NCI-H2029 (cell line): ENCODE measurements at places on chromosomes 11 and 22.
A peak's percentile ranks its signal among the peaks of the same experiment; 100 is the strongest.

DNA sequence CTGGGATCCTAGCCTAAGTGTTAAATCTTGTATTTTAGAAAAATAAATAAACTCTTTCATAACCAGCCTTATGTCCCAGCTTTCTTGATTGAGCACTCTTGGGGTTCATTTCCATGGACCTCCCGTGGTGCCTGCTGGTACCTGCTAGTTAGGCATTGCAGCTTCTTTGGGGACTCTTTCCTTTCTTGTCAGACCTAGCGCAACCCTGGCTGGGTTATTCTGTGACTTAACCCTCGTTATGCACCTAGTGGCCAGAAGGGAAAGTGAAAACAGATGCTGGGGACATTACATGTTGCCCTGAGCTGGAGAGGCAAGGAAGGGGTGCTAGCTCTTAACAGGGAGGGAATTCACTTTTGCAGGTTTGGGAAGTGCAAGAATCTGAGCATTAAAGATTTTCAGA, 46.8 kb downstream of the APIP start:
- no peak for DNase-seq

DNA sequence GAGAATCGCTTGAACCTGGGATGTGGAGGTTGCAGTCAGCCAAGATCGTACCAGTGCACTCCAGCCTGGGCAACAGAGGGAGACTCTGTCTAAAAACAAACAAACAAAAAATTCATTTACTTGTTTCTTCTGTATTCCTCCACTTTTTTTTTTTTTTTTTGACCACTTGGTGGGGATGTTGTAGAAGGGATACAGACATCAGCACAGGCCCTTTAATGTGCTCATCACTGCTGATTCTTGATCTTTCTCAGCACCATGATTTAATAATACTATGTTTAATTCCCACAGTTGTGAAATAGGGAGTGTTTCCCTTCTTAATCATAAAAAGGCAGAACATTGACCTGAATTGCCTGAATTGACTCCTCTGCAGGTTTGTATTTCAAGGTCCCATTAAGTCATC, 4.5 kb downstream of the TTC9C start:
- DNase-seq: no peak

DNA sequence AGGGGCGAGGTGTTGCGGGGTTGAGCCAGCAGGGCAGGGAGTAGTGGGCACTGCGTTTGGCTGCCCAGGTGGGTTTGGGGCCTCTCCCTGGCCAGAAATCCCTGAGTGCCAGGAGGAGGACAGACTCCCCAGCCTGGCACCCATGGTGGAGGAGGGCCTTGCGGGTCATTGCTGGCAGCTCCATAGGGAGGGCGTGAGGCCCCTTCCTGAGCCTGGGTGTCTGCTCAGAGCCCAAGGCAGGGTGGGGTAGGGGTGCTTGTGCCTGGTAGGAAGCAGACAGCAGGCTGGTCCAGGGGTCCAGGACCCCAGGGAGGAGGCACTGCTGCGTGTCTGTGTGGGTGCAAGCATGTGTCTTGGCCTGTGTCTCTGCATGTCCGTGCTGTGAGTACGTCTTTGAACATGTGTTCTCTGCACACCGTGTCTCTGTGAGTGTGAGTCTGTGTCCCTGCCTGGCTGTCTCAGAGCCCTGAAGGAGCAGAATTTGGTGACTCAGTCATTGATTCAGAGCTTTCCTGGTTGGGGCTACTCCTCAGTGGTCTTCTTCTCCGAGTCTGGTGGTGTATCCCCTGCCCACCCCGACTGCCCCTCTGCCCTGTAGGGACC, 3.9 kb downstream of the TSPAN4 start:
- DNase-seq: no peak

DNA sequence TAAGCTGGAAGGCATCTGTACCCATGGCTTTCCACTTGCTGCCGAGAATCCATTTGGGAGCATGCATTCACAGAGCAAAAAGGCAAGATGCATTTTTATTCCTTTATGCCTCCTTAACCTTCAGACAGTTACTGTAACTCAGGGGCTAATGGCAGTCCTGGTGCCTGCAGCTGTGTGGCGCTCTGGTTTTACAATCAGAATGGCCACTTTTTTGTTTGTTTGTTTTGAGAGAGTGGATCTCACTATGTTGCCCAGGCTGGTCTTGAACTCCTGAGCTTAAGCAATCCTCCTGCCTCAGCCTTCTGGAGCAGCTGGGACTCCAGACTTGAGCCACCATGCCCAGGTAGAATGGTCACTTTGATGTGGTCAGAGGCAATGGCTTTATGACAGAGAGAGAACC, 101.8 kb downstream of the NAV2 start:
- DNase-seq: no peak

DNA sequence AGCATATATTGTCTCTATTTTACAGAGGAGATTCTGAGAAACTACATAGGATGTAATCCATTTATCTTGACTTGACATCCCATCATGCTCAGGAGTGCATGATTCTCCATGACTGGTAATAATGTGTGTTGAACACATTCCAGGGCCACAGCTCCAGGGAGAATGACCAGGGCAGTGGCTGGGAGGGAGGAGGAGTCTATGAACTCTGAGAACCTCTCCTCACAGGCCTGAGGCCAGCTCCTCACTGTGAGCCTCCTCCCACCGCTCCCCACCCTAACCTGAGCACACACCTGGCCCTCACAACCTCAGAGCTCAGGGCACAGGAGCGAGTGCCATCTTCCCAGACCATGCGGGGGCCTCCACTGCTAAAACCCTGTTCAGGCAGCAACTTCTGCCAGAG, 8.0 kb upstream of the ACRV1 start:
- no peak for DNase-seq

GRCh38 chr22:49650336-49651241, 177.1 kb downstream of the BRD1 start:
- DNase-seq: no peak

GRCh38 chr11:35567737-35568465, 42.5 kb upstream of the PAMR1 start:
- peak; percentile 66 for DNase-seq

DNA sequence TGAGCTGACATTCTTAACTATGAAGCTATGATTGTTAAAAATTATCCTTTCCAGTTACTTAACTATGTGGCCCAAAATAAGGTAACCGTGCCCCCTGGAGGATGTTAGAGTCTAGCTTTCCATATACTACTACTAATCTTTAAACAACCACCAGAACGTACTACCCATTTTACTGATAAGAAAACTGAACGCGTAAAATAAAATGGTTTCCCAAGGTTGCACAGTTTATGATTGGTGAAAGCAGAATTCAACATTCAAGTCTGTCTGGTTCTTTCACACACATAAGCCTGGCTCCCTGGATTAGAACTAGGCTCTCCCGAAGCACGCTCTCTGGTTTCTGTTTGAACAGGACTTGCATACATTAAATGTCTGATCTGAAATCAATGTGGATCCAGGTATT, 437.8 kb upstream of the CCDC90B start:
- DNase-seq: no peak

DNA sequence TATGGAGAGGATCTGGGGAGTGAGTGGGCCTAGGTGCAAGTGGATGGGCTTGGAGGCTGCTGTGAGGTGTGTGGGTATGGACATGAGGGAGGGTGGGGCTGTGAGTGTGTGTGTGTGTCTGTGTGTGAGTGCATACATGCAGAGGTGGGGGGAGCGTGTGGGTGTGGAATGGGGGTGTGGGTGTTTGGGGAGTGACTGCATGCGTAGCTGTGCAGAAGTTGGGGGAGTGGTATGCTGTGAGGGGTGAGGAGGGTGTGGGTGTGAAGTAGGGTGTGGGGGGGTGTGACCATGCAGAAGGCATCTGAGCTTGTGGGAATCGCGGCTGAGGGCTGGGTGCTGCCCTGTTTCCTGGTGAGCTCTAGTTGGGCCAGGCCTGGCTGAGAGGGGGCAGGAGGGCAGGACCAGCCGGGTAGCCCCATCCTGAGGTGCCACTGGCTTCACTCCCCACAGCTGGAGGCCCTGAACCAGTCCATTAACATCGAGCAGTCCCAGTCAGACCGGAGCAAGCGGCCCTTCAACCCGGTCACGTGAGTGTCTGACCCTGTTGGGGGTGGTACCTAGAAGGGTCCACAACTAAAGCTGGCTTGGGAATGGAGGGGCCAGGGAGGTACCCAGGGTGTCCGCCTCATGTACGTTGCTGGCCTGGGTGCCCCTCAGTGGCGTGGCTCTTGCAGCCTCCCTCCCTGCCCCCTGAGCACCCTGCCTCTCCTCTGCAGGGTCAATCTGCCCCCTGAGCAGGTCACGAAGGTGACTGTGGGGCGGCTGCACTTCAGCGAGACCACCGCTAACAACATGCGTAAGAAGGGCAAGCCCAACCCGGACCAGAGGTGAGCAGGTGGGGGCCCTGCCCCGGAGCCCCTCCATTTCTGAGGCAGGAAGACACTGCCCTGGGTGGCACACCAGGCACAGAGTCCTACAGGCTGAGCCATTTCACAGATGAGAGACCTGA, 16.5 kb downstream of the TMEM258 start:
- DNase-seq: no peak

- DNase-seq: no peak
Observed at GRCh38 chr11:92482492-92483060, 258.0 kb downstream of the FAT3 start.

GRCh38 chr22:25148149-25148691, 51.4 kb upstream of the CRYBB3 start:
- DNase-seq: peak; percentile 37

DNA sequence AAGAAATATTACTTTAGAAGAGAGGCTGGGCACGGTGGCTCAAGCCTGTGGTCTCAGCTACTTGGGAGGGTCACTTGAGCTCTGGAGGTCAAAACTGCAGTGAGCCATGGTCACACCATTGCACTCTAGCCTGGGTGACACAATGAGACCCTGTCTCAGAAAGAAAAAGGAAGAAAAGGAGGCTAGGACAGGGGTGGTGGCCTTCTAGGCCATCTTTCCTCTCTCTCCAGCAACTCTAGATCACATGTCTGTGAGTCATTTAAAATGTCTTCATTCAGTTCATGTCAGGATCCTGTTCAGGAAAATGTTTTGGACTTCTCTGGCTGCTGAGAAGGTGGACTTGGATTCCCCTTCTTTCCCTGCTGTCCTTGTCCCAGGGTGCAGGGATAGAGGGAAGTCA, 53.3 kb downstream of the PPFIA1 start:
- no peak for DNase-seq

GRCh38 chr11:68998390-68998911, 14.6 kb downstream of the MRGPRF start:
- peak; percentile 65 for DNase-seq

DNA sequence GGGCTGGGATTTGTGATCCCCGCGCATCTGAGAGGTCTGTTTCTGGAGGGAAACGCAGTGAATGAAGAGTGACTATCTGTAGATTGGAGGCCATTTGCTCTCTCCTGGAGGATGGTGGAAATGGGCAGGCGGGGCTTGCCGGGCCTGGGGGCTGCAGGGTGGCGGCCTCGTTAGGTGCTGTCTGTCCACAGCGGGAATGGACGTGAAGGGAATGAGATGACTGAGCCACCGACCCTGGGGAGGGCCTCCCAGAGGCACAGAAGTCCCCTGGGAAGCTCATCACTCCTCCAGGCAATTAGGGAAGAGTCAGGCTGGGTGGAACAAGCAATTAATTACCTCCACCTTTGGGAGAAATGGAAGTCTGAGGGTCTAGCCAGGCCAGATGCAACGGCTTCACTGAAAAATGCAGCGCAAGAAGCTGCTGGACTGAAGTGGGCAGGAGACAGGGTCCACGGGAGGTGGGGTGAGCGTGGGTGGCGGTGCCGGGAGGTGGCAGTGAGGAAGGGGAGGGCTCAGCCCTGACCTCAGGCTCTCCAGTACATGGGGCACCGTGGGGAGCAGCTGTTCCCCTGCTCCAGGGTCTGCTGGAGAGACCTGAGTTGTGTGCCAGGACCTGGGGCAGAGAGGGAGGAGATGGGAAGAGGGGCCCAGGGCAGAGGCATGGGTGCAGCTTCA, 524.5 kb downstream of the BRD1 start:
- DNase-seq: no peak

DNA sequence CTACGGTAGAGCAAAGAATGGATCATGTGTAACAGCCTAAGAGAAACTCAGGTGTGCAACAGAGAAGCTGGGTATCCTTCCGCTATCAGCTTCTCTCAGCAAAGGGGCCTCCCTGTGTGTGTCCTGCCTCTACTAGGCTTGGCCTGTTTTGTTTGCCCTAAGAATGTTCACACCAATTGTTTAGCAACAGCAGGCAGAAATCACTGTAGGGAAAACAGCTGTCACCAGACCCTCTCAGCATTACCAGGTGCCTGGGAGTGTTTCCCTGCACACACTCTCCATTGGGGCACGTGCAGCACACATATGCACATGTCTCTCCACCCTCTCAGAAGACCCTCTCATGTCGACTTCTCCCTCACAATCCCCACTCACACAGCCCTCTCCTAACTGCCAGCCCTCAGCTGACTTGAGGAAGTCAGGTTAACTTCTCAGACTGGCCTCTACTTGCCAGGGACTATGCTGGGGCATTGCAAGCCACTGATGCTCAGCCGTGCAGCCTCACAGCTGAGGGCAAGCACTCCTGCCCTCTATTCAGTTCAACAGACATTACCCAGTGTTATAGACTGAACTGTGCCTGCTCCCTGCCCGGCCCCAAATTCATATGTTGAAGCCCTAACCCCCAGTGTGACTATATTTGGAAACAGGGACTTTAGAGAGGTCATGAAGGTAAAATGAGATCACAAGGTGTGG, 97.6 kb downstream of the TRIM29 start:
- DNase-seq: no peak

DNA sequence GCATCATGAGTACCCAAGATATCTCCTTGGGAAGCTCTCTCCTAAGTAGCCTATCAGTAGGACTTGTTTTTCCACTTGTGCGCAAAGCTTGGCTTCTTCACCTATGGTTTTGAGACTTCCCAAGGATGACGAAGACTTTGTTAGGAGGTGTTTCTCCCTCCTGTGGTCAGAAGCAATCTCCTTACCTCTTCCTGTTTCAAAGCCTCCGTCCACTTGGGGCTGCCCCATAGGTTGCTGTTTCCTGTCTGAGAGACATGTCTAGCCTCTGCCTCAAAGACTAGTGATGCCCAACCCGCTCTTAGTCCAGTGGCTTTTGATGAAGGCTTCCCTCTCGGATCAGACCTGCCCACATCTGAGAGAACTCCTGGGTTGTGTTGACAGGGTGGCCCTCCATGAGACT, 92.9 kb downstream of the TRAF6 start:
- DNase-seq: no peak

- DNase-seq: peak; percentile 13
Observed at GRCh38 chr11:33704240-33705002, 3.8 kb upstream of the C11orf91 start.

- DNase-seq: no peak
Observed at GRCh38 chr11:106187860-106188456, 110.5 kb downstream of the AASDHPPT start.

GRCh38 chr11:3947061-3947460, 91.6 kb downstream of the STIM1 start:
- DNase-seq: peak; percentile 35

DNA sequence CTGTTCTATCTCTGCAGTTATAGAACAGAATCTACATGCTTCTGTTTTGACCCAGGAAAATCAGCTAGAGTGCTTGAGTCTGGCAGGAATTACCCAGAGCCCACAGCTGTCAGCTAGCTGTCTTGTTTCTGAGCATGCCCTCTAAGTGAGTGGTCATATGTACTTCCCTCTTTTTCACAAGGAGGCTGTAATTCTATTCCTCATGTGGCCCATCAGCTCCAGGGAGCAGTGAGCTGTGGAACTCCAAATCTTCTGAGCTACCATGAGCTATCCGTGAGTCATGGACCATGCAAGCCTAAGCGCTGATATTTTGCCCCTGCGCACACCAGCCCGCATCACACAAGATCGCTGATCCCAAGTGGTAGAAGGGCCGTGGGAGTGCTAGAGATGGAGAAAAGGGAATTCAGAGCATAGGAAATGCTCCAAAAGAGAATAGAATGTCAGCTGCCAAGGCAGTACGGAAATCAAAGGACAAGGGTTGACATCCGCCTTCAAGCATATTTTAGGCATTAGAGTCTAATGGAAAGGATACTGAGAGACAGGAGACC, 5.4 kb downstream of the FJX1 start:
- no peak for DNase-seq
